Common myeloid progenitor, CD34-positive (primary cell): ENCODE measurements at places on chromosomes 3 and 15.

DNA sequence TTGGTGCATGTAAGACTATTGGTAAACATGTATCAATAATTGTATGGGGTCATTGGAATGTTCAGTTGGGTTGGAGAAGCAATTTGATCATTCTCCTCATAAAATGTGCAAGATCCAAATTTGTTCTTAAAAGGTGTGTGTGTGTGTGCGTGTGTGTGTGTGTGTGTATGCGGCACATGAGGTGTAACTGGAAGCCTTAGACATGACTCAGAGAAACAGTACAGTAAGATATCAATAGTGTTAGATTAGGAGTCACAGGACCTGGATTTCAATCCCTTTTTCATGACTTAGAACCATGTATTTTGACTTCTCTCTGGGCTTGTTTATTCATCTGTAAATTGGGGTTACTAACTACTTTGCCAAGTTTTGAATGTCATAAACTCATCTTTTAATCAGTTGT lies 38.3 kb downstream of the RSRC1 start:
- no peak for DNase-seq

DNA sequence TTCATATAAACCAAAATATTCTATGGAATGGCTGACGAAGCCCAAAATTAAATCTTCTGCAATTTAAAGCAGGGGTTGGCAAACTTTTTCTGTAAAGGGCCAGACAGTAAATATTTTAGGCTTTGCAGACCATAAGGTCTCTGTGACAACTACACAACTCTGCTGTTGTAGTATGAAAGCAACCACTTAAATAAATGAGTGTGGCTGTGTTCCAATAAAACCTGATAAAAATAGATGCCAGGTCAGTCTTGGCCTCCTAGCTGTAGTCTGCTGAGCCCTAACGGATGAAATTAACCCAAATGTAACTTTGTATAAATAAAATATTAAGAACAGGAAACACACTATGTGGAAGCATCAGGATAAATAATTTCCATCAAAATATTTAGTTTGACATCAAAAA lies 104.2 kb downstream of the FBXL22 start:
- DNase-seq, result no peak

DNA sequence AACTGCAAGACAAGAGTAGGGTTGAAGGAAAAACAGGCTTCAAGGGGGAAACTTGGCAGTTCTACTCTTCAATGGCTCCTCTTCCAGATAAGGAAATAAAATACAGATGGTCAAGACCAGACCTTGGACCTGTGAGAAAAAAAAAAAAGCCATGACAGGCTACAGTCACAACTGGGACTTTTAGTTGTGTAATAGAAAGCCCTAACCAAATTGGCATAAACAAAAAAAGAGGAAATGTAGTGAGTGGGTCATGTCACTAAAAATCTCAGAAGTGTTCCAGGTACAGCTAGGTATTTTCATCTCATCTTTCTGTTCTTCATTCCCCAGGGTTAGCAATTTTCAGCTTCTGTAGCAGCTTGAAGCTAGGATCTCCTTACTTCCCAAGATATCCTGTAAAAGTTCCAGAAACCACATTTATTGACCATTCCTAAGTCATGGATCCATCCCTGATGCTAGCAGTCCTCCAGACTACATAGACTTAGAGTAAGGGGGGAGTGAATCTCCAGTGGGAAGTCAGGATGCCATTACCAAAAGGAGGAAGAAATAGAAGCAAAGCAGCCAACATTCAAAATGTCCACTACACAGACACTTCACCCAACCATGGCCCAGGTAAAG lies 61.0 kb upstream of the CSTA start:
- no peak for DNase-seq

DNA sequence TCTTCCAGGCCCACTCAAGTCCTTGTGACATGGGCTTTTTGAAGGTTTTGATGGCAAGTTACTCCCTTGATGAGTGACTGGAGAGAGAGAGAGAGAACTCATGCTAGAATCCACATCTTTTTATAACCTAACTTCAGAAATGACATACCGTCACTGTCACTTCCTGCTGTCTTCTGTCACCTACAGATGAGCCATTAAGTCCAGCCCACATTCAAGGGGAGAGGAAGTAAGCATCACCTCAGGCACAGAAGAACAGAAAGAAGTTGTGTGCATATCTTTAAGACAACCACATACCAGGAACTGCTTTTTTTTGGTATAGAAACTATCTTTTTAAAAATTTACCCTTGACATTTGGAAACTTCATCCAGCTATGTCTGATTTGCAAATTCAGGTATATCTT lies 16.6 kb upstream of the TXNRD3 start:
- DNase-seq, result no peak

- no peak for DNase-seq
These were observed 52.8 kb upstream of the SLC9A9 start for GRCh38 chr3:143901105-143901504.
